NCI-H748 treated with DMSO at 0.1 percent for 48 hours (cell line): ENCODE measurements at places on chromosomes 4 and X.

GRCh38 chrX:64176876-64177275 lies 28.6 kb downstream of the AMER1 start:
- DNase-seq = no peak

- DNase-seq = no peak
These were observed 39.7 kb downstream of the UGT2B17 start for GRCh38 chr4:68536375-68536774.

DNA sequence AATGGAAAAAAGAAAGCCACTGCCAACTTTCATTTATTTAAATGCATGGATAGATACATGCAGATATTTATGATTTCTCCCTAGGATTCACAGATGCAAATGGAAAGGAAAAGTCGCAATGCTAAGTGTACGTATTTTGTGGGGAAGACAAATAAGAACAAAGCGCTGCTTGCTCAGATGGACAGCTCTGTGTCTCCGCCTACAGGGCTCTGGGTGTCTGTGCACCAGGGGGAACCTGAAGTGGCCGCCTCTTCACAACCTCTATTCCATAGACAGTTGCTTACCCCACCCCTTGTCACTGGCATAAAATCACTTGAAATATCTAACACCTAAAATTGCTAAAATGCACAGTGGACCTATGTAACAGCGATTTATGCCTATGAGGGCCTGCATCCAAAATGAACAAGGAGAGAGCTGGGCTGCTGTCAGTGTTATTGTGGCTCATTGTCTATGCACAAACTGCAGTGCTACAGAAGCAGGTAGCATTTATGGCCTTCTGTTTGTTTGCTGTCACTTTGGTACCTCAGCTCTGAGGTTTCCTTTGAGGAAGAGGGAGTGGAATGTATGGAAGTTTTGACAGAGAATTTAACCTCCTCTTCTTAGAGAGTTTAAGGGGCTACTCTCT lies 58.6 kb upstream of the PAGE1 start:
- peak; percentile 13 for DNase-seq

DNA sequence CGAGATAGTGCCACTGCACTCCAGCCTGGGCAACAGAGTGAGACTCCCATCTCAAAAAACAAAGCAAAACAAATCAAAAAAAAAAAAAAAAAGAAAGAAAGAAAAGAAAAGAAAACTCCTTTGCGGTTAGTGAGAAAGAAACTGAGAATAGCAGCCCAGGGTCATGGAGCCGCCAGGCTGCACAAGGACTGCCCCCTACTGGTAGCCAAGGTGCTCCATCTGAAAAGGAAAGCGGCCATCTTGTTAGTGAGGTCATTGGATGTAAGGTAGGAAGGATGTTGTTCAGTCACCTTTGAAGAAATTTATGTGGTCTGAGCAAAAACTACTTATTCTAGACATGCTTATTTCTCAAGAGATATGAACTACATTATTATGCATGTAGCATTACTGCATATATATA lies 660.6 kb upstream of the TENM3 start:
- DNase-seq = no peak

- DNase-seq = peak; percentile 62
These were observed 45.7 kb upstream of the ADRA2C start for GRCh38 chr4:3720466-3720865.

DNA sequence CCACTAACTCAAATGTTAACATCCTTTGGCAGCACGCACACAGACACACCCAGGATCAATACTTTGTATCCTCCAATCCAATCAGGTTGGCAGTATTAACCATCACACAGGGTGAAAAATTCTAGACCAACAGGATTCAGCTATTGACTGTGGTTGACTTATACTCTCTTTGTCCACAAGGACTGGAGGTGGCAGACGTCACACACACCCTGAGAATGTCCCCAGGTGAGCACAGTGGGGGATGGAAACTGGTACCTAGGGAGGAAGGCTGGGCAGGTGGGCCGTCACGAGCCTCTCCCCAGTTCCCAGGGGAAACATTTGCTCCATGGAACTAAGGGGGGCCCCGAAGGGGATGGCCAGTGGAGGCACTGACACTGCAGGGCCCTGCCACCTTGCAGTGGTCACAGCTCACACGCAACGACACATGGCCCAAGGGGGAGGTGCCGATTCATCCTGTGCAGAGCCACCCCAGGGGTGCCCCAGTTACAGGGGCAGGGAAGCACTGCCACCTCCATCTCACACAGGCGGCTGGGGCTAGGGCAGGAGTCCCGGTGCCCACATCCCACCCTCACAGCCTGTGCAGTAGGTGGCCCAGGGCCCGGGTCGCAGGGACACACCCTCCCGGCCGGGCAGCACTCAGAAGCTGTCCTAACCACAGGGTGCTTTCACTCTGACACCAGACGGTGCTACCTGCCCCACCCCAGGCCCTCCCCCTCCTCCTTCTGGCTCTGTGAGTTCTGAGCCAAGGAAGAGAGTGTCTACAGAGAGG lies 17.4 kb downstream of the ZFYVE28 start:
- no peak for DNase-seq

GRCh38 chr4:101294597-101294996 lies 52.7 kb downstream of the PPP3CA start:
- DNase-seq = no peak

DNA sequence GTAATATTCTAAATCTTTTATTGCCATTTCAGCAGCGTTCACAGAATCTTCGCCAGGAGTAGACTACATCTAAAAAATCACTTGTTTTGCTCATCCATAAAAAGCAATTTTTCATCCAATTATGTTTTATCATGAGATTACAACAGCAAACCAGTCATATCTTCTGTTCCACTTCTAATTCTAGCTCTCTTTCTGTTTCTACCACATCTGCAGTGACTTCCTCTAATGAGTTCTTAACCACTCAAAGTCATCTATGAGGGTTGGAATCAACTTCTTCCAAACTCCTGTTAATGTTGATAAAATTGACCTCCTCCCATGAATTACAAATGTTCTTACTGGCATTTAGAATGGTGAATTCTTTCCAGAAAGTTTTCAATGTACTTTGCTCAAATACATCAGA lies 174.4 kb upstream of the BRWD3 start:
- DNase-seq = no peak

DNA sequence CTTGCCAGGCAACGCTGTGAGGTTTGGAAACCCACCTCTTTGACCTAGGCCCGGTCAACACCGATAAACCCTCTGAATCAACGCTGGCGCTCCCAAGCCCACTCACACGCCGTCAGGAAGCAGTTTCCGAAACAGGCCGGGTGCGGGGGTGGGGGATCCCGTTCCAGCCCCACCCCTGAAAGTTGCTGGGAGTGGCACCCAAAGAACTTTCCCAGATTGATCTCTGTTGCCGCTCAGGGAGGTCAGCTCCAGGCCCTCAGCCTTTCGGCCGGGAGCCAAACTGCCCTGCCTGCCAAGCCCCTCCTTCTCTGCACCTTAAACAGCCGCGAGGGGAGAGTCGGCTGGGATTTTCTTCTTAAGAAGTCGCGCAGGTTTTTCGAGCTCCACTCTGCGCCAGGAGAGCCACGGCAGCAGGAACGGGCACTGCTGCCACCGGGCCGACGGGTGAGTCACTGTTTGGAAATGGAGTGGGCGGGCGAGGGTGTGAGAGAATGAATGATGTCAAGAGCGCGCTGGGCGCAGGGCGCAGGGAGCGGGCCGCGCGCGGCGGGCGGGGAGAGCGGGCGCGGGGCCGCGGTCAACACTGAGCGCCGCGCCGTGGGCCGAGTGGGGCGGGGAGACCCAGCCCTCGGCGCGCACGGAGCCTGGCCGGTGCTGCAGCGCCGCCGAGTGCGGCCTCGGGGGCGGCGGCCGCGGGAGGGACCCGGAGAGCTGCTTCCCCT lies at the start of gene SGMS2:
SGMS2 (plus strand) TSS at position 583 of the 722 bp plus-strand sequence. CDS start 70,622 bp downstream, outside the sequence.
- peak; percentile 11 for DNase-seq

GRCh38 chrX:140766024-140766611 lies 56.6 kb downstream of the LINC00632 start:
- peak; percentile 39 for DNase-seq

- DNase-seq = no peak
These were observed 415 bp downstream of the SHISA3 start for GRCh38 chr4:42397635-42398170.

- peak; percentile 66 for DNase-seq
These were observed 26.3 kb downstream of the UTP14A start for GRCh38 chrX:129932016-129932820.

DNA sequence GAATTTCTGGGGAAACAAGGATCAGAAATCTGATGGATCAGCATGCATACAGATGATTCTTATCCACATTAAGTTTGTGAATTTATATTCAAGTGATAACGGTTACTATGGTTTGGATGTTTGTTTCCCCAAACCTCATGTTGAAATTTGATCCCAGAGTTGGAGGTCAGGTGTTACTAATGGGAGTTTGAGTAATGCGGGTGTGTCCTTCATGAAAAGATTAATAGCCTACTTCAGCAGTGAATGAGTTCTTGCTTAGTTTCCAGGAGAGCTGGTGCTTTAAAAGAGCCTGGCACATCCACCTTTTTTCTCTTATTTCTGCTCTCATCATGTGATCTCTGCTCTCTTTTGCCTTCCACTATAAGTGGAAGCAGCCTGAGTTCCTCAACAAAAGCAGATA lies 712.4 kb downstream of the IL1RAPL1 start:
- DNase-seq = peak; percentile 87

- no peak for DNase-seq
These were observed 21.2 kb upstream of the SMIM20 start for GRCh38 chr4:25892796-25893195.

GRCh38 chr4:183504930-183505610 lies at the start of gene ING2:
TSS of gene ING2 (plus strand) at chr4:183505058. CDS start at chr4:183505196, 138 bp downstream.
- no peak for DNase-seq

GRCh38 chrX:118538386-118538785 lies 42.8 kb downstream of the DOCK11 start:
- DNase-seq = no peak

GRCh38 chr4:102388611-102389010 lies 43.3 kb upstream of the SLC39A8 start:
- no peak for DNase-seq

DNA sequence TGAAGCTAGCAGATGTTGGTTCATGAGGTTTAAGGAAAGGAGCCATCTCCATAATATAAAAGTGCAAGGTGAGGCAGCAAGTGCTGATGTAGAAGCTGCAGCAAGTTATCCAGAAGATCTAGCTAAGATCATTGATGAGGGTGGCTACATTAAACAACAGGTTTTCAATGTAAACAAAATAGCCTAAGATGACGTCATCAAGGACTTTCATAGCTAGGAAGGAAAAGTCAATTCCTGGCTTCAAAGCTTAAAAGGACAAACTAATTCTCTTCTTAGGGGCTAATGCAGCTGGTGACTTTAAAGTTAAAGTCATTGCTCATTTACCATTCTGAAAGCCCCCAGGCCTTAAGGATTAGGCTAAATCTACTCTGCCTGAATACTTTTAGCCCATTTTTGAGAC lies 141.9 kb downstream of the MID1IP1 start:
- DNase-seq = no peak

DNA sequence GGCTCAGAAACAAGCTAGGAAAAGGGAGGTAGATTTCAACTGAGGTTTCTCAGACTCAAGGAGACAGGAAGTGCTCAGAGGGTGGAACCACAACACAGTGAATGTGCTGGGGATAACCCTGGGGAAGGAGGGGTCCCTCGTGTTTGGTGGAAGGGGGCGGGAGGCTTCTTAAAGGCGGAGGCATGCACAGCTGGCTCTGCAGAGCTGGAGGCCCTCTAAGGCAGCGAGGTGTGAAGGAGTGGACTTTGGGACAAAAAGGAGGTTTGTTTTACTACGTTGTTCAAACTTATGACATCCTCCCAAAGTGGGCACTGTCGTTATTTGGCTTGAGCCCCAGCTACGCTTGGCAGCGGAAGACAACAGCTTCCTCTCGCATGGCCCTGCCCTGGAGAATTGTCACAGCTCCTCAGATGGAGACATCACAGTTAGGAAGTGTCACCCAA lies 21.7 kb upstream of the MTM1 start:
- DNase-seq = no peak

DNA sequence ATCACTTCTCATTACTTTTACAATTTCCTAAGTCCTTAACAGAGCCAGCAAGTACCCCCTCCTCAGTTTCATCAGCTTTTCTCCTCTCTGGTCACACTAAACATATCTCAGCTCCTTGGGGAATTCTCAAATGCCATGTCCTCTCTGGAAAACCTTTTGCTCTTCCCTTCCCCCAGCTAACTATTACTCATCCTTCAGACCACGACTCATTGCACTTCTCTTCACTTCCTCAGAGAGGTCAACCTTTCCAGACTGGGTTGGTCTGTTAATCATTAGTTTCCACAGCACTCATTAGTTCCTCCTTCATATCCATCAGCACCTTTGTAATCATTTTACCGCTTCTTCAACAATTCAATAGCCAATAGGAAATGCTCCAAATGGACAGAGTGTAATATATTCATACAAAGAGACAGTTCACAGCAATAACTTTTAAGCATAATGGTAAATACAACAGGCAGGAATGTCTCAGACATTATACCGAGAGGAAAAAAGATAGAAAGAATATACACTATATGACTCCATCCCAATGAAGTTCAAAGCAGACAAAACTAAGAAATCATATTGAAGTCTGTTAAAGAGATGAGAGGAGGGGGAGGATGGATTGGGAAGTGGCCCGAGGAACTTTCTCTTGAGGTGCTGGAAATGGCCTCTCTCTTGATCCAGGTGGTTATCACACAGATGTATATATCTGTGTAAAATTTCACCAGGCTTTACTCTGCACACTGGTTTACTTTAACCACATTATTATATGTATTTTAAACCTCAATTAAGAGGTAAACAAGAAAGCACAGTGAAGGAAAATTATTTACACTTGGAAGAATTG lies 39.6 kb downstream of the DDX60L start:
- DNase-seq = no peak

DNA sequence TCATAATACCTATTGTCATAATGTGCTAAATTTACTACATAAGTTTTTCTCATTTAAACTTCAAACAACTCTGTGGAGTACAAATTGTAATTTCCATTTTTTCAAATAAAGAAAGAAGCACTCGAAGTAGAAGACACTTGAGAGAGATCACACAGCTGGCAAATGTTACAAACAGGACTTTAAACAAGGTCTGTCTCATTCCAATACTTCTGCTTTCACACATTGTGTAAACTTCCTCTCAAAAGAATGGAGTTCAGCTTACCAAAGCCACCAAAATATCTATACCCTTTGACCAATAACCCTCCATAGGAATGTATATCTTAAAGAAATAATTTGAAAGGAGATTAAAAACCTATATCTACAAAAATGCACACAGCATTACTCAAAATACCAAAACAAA lies 88.3 kb downstream of the OPHN1 start:
- no peak for DNase-seq
